NCI-H1105 treated with DMSO at 0.1 percent for 48 hours (cell line): ENCODE measurements at places on chromosomes 6 and 20.

GRCh38 chr6:44685213-44685612 lies 297.7 kb downstream of the CDC5L start:
- DNase-seq: no peak

GRCh38 chr6:170034294-170034693 lies 256.6 kb downstream of the DLL1 start:
- no peak for DNase-seq

DNA sequence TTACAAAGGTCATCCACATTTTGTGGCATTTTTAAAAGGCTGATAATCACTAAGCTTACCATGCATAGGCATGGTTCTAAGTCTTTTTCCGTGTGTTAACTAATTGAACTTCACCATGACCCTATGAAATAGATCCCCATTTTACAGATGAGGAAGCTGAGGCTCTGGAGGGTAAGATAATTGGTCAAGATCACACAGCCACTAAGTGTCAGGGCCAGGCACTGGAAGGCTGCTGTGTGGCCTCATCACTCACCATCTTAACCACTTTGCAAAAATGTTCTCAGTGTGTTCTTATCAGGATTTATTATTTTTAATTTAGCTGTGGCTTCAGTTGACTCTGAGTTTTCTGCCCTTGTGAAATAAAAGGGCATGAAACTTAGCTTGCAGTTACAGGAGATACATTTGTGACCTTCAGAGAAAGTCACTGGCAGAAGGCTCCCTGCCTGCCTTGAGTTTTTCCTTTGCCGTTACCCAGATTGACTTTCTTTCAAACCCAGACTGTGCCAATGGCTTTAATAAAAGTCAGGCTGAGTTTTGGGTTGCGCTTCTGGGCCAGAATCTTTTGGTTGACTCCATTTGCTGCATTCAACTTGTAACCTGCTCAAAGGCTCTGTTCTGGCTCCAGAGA lies 82.0 kb downstream of the EZR start:
- DNase-seq: no peak

- no peak for DNase-seq
Measured at GRCh38 chr20:15609921-15610320, 963.3 kb downstream of the KIF16B start.

GRCh38 chr6:136076496-136076895 lies 173.6 kb downstream of the MTFR2 start:
- DNase-seq: no peak
